Activated T-cell treated with anti-CD3 and anti-CD28 coated beads, Interleukin-2, amount 50 U/mL, for 72 hours (primary cell): ENCODE measurements at places on chromosomes 12 and 14.

DNA sequence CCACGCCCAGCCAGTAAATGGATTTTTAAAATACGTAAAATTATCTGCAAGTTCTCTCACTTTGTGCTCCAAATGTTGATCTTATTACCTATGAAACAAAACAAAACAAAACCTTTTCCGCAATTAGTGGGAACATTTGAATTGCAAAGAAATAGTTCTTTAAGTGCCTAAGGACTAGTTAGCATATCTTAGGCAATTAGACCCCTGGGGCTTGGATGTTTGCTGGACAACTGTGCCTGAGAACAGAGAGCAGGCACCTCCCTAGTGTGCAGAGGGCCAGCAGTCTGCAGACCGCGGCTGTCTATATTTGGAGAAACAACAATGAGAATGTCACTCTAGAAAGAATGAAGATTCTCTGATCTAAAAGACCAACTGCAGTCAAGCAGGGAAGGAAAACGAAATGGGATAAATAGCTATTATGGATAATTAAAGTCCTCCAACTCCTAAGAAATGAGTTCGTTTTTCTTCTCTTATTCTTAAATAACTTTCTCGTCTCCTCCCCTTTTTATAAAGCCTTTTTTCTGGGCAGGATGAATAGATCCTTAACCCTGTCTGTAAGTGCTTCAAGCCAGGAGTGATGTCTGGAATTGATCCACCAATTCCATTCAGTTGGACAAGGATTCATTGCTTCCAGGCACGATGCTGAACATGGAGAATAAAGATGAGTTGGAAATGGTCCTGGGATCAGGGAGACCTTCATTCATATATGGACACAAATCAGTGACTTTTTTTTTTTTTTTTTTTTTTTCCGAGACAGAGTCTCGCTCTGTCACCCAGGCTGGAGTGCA is 16.2 kb downstream of the SLC17A8 start:
- DNase-seq, result no peak

GRCh38 chr12:94762259-94762942 is 112.0 kb upstream of the TMCC3 start:
- DNase-seq, result no peak

- DNase-seq, result no peak
Measured at GRCh38 chr12:107119091-107119490, 25.7 kb upstream of the CRY1 start.

DNA sequence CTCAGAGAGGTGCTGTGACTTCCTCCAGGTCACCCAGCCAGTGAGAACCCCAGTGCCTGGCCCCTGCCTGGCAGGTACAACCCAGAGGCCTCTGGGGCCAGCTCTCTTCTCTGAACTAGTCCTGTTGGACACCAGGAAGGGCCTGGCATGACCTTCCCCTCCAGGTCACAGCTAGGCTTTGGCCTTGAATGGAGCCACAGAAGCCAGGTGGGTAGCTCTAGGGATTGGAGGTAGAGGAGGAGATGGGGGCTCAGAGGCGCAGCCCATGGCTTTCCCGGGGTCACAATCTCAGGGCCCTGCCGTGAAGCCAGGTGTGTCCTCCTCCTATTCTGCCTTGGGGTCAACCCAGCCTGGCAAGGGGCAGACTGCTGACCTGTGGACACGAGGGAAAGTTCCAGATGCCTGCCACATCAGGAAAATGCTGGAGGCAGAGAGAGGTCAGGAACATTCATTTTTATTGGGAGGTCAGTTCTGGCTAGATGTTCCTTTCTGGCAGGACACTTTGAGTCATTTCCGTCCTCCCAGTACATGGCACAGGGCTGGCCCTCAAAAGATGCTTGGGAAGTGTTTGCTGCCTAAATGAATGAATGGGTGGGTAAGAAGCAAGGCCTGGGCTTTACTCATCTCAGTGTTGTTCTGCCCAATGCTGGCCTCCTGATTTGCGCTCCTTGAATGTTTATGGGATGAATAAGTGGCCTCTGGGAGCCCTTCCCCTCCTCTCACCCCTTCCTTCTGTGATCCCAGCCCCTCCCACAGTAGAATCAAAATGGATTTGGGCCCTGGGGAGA is 25.4 kb downstream of the FAM222A start:
- no peak for DNase-seq

DNA sequence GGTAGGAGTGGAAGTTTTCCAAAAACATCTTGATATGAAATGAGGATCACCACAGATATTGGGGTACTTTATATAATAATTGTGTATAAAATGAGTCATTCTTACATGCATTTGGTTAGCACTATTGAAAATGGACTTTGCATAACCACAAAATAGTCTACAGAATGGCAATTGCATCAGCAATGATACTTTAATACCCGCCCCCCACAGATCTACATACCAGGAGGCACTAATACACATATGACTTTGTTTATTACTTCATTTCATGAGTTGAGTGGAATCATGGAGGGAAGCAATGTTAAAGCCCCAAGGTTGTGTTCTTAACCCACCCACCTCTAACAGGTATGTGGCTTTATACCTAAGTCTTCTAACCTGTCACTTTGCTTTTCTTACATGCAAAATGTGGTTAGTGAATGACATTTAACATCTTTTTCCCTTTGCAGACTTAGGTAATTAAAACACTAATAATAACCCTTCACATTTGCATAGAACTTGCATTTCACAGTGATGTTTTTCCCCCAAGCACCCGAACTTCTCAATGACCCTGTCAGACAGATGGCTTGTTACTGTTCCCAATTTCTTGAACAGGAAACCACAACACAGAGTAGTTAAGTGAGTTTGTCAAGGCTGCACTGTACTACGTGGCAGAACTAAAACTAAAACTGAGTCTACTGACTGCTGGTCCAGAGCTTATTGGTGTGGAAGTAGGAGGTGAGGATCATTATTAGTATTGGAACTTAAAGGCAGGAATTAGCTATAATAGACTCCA is 101.9 kb downstream of the NPAS3 start:
- DNase-seq, result no peak

DNA sequence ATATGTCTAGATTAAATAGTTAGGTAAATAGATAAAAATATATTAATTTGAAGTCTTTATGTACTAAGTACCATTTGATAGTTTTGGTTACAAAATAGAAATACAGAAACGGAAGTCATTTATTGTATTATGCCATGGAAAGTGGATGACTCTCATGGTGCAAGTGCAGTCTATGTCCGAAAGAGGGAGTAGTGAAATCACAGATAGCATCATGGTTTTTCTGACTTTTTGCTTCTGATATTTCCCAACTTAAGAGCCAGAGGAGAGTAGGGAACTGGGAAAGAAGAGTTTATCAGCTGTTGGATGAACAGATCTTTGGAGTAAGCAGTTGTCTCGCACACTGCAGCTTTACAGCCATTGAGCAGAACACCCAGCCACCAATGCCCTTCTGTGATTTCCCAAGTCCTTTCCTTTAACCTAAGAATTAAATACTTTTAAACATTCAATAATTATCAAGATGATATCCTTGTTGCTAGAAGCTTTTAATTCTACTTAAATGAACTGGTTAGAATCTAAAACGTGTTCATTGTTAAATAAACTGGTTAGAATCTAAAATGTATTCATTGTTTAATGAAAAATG is 18.4 kb upstream of the SRGAP1 start:
- DNase-seq, result no peak

- no peak for DNase-seq
Measured at GRCh38 chr14:95273001-95273978, 46.4 kb downstream of the CLMN start.

DNA sequence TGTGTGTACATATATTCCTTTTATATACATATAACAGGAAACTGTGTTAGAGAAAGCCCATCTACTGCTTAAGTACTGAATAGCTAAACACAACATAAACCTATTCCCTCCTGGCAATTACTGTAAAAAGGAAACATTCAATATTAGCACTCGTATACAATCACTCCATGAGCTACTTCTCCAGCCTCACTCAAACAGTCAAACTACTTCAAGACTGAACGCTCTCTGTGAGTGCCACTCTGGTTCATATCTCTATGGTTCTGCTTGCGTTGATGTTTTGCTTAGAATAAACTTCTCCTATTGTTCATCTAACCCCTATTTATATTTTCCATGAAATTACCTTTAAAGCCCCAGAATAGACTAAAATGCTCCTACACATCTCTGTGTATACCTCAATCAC is 243.7 kb downstream of the MED13L start:
- DNase-seq, result no peak

GRCh38 chr12:28925719-28926376 is 223.2 kb upstream of the FAR2 start:
- no peak for DNase-seq

GRCh38 chr14:73741386-73741875 is 27.2 kb upstream of the PNMA1 start:
- DNase-seq, result peak; percentile 69

DNA sequence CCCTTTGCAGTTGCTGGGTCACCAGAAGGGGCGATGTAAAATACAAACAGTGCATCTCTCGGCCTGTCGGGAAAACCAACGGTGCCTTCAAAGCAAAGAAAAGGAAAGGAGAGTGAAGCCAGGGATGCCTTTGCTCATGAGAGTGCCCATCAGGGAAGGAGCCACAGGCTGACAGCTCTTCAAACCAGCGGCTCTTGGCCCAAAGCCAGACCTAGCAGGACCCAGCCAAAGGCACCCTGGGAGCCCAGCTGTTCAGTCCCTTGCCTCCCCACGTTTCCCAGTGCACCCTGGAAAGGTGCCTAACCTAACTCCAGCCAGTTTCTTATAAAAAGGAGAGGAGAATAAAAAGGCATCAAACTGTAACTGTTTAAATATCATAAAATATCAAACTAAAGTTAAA is 29.2 kb downstream of the PRMT8 start:
- DNase-seq, result no peak

- DNase-seq, result peak; percentile 52
Measured at GRCh38 chr12:72346363-72346944, 74.3 kb downstream of the TRHDE start.

DNA sequence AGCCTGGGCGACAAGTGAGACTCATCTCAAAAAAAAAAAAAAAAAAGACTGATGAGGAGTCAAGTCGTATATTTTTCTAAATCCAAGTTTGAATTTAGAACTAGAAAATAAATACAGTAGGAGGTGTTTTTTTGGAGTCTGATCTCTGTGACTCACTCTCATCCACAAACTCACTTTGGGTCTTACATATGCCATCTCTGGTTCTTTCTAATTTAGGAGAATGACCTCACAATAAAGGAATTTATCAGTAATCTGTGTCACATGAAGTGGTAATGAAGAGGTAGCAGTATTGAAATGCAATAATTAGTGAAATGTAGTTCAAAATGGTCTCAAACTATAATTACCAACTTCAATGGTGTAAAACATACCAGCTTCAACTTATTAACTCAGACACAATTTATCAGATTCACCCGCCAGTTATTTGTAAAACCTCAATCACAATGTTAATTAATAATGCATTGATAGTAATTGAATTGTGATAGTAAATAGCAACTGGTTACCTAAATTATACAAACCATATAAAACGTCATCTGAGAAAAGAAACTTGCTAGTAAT is 4.4 kb upstream of the CFL2 start:
- DNase-seq, result no peak

DNA sequence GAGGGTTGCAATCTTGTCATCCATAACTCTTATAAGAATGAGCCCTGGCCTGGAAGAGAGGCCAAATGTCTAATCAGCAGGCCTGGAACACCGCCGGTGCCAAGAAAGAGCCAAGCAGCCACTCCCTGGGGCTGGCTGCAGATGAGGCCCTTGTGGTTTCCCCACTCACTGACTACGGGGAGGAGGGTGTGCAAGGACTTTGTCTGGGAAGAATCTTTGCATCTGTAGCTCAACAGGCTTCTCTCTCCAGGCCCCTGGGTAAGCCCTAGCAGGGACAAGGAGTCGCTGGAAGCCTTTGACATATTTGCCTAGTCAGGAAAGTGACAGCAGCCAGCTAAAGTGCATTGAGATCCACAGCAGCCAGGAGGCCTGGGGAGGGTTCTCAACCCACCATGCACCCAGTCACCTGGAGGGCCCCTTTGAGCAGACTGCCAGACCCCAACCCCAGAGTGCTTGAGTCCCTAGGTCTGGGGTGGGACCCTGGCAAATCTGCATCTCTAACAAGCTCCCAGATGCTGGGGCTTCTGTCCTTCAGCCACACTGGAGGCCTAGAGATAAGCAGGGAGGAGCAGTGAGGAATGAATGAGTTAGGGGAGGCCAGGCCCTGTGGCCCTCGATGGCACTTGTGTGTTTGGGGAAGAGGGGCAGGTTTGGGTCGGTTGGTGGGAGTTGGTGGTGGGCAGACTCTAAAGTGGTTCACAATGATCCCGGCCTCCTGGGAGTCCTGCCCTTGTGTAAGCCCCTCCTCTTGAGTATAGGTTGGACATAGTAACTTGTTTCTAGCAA is 13.9 kb upstream of the LRTM2 start:
- no peak for DNase-seq

GRCh38 chr12:132287391-132288238 is 41.8 kb downstream of the GALNT9 start:
- DNase-seq, result no peak

- no peak for DNase-seq
Measured at GRCh38 chr14:100874051-100874410, 29.5 kb downstream of the RTL1 start.

DNA sequence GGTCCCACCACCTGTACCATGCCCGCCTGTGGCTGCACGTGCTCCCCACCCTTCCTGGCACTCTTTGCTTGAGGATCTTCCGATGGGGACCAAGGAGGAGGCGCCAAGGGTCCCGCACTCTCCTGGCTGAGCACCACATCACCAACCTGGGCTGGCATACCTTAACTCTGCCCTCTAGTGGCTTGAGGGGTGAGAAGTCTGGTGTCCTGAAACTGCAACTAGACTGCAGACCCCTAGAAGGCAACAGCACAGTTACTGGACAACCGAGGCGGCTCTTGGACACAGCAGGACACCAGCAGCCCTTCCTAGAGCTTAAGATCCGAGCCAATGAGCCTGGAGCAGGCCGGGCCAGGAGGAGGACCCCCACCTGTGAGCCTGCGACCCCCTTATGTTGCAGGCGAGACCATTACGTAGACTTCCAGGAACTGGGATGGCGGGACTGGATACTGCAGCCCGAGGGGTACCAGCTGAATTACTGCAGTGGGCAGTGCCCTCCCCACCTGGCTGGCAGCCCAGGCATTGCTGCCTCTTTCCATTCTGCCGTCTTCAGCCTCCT is 1.1 kb downstream of the INHBE start:
- peak; percentile 73 for DNase-seq

- DNase-seq, result peak; percentile 31
Measured at GRCh38 chr12:132143336-132144071, 615 bp downstream of the DDX51 start.

DNA sequence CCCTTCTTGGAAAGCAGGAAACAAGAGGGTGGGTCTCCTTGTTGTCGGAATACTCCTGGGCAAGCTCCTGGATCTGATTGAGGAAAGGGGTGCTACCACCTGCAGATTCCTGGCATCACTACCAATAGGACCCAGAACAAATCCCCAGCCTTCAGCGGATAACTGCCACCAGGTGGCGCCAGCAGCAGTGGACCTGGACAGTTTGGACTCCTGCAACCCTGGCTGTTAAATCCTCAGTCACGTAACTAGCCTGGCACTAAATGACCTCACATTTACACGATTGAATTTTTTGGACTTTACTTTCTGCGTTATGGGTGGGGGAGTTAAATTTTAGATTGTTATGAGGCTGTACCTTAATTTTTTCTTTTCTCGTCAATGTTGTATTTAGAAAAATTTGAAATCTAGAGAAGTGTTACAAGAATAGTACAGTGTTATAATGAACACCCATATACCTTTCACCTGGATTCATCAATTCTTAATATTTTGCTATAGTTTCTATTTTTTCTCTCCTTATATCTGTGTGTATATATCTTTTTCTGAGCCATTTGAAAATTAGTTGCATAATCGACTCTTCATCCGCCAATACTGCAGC is 95.6 kb downstream of the GAS2L3 start:
- peak; percentile 51 for DNase-seq
